ENCODE measurements at places on chromosomes 16 and 17.

- DNase-seq, result no peak
Measured at GRCh38 chr16:12147681-12148080, 171.1 kb downstream of the SNX29 start.

- no peak for DNase-seq
Measured at GRCh38 chr16:4316864-4317531, 1.1 kb downstream of the GLIS2 start.

DNA sequence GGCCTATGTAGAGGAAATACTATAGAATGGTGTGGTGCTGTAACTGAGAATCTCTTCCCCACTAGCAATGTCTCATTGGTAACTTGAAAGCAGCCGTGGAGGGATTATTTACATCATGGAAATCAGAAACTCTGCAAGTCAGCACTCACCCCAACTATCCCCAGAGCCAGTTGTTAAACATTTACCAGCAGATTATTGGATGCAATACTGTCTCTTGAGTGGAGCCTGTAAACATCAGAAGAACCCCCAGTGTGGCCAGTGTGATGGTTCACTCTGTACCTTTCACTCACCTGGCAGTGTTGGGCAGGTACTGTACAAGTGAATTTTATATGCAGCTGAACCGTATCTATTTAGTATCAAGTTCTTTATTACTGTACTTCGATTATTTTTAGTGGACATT lies 299.8 kb upstream of the SALL1 start:
- no peak for DNase-seq

DNA sequence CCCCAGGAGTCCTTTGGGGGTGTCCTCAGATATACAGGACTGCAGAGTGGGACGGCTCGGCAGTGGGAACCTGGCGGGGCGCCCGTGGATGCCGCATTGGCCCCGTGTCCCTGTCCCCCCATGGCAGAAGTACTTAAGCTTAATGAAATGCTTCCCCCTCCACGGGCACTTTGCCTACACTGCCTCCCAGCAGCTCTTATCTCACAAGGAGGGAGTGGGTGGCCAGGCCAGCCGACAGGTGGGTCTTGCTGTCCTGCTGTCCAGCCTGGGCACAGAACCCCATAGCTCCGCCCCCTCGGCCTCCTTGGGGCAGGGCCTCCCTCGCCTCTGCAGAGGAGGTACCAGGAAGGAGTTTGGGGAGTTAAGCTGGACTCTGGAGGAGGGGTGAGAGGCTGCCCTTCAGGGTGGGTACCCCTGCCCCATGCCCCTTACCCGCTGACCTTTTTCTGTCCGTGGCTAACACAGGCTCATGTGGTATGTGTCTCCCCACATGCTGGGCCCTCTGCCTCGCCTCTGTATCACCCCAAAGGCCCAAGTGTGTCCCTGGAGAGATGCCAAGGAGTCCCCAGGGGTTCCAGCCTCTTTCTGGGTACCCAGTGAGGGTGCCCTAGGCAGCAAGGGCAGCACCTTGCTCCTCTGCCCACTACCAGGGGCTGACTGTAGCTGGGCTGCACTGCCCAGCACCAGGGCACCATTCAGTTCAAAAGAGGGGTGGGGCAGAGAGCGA lies 8.7 kb downstream of the THRA start:
- DNase-seq, result no peak

DNA sequence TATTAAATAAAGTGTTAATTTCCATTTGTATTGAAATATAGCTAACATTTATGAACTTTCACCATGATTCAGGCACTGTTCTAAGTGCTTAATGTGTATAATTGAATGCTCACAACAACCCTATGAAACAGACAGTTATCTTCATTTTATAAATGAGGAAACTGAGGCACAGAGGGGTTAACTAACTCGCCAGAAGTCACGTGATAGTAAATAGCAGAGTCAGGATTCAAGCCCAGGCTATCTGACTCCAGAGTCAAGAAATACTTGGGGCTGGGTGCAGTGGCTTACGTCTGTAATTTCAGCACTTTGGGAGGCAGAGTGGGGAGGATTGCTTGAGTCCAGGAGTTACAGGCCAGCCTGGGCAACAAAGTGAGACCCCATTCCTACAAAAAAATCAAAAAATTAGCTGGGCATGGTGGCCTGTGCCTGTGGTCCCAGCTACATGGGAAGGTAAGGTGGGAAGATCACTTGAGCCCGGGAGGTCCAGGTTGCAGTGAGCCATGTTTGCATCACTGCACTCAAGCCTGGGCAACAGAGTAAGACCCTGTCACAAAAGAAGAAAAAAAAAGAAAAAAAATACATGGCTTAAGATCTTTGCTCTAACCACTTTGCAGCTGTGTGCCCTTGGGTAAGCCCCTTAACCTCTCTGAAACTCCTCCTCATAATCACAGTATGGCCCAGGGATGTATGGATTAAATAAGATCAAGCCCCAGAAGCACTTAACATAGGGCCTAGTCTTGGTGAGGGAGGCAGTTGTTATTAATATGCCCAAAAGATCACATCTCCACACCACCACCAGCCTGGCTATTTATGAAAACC lies 29.0 kb downstream of the WSB1 start:
- DNase-seq, result no peak

DNA sequence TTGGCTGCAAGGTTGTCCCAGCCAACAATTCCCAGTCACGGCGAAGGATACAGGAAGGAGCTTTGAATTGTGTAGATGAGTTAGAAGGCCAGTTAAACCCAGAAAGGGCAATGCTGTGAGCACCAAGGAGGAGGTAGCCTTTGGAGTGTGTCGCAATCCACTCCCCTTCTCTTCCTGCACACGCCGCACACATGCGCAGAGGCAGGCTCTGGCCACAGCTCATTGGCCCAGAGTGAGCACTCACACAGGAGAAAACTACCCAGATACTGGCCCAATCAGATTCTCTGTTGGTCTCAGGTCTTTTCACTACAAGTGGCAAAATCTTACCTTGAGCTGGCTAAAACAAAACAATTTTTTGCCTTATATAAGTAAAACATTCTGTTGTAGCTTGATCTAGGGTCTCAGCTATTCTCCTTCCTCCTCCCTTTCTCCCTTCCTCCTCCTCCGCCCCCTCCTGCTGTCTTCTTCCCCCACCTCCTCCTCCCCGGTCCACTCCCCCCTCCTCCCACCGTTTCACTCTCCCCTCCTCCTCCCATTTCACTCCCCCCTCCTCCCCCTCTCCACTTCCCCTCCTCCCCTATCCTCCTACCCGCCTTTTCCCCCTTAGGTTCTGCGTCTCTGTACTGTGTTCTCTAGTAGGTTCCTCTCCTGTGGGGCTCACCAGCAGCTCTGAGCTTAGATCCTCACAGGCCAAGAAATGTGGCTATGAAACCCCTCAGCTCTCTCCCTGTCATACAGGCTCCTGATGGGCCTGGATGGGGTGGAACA lies 344.9 kb downstream of the CPPED1 start:
- no peak for DNase-seq

DNA sequence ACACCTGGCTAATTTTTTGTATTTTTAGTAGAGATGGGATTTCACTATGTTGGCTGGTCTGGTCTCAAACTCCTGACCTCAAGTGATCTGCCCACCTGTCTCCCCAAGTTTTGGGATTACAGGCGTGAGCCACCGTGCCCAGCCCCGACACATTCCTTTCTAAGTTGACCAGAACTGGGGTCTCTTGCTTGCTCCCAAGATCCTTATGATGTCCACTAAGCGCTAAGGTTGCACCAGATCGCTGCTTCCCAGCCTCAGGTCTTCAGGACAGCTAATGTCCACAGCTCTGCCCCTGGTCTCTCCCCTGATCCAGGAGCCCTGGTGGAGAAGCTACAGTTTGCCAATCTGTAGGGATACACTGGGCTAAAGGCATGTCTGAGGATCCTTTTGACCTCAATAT lies 29.5 kb downstream of the NSMCE1 start:
- DNase-seq, result no peak

DNA sequence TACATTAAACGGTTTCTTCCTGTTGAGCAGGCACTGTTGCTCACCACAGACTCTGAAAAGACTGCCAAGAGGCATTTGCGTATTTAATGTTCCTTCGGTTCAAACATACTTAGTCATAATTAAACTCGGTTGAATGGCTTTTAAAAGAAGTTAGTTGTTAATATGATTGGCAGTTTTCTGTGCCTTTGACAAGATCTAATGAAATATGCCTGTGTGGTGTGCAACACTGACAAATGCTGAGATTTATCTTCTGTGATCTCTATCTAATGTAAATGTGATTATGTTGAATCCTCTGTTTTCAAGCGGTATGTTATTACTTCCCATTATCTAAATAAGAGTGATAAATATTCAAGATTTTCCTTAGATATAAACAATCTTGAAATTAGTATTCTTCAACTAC lies 1046.6 kb downstream of the CDH8 start:
- DNase-seq, result no peak

DNA sequence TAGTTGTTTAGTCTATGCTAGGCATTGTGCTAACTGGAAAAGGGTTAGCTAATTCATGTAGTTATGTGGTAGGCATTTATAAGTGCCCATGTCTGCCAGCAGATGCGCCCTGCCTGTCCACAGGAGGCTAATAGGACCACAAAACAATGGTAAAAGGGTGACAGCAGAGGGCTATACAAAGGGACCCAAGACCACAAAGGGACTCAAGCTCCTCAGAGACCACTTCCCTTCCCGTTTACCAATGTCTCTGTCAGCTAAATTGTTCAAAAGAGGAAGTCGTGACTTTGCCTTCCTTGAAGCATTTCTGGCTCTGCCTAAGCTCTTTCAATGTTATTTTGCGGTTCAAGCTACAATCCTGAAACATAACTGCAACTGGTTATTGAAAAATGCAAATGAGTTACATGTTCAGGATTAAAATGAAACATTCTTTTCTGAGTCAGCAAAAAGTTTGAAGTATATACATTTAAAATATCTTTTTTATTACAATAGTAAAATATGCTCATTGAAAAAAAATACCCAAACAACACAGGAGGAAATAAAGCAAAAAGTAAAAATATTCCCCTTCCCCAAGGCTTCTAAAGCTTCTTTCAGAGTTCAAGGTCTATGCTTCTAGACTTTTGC lies 149.2 kb downstream of the MAF start:
- no peak for DNase-seq

DNA sequence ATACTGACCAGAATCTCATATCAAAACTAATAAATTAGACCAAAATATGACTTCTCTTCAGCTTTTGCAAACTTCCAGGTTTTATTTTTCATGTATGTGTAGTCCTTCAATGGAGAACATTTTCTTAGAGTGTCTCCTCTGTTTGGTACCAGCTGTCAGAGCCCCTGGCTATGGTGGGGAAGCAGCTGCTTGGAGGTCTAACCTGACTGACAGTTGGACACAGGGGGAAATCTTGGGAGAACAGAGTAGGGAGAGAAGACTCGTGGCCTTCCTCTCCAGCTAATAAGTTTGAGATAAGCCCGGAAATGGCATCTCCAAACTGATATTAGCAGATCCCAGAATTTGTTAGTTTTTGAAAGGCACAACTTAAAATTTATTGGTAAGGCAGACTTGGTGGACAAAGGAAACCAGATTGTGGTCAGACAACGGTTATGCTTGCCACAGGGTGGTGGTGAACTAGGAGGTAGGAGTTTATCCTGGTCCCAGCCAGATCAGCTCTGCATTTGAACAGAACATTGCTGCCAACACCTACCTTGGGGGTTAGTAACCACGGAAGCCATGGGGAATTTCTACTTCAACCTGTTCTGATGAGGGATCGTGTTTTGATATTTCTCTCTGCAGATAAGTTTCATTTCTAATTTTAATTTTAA lies 39.2 kb upstream of the IRX3 start:
- no peak for DNase-seq

GRCh38 chr16:72427051-72427782 lies 255.3 kb upstream of the PMFBP1 start:
- no peak for DNase-seq

DNA sequence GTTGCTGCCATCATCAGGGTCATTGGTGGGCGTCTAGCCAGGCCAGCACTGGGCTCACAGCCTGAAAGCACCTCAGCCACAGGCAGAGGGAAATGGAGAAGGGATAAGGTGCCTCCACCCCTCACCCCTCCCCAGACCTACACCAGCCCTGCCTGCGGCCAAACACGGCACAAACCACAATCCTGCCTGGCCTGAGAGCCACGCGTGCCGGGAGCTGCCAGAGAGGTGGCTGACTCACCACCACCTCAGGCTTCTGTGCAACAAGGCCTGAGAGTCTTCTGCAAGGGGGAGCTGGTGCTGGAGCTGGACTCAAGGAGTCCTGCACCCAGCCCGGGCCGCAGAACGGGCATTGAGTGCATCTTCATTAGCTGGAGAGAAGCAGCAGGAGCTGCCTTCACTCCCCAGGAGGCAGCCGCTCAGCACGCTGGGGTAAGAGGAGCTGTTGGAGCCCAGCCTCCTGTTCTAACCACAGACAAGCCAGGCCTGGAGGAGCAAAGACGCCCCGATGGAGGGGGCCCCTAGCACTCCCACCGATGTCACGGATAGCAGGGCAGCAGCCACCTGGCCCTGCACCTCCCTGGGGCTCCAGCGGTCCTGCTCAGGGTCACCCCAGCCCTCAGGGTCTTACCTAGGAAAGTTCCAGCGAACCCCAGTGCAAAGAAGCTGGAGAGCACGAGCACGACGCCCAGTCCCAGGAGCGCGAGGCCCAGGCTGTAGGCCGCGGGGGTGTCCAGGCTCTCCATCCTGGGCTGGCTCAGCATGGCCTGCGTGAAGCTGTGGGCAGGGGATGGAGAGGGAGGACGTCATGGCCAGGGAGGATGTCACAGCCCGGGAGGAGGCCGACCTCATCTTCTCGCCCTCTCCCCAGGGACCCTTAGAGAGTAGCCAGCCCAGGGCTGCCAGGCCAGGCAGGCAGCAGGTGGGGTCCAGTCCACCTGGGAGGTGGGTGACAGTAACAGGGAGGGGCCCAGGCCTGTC lies 16.0 kb upstream of the RASD1 start:
- no peak for DNase-seq

DNA sequence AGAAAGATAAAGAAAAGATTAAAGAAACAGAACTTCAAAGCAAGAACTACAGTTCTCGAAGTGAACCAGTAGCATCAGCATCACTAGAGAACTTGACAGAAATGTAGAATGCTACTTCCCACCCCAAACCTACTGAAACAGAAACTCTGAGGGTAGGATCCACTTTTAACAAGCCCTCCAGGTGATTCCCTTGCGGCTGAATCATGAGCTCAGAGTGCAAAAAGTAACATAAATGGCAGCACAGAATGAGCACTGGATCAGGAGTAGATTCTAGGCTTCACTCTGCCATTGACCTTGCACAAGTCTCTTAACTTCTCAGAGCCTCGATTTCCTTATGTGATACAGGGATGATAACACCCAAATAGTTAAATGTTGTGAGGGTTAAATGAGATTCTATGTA lies 5.8 kb downstream of the TOM1L2 start:
- no peak for DNase-seq

- DNase-seq, result no peak
Measured at GRCh38 chr17:16215002-16215272, 397 bp downstream of the NCOR1 start.

GRCh38 chr17:60393840-60394723 lies 2.1 kb upstream of the USP32 start:
- DNase-seq, result no peak

DNA sequence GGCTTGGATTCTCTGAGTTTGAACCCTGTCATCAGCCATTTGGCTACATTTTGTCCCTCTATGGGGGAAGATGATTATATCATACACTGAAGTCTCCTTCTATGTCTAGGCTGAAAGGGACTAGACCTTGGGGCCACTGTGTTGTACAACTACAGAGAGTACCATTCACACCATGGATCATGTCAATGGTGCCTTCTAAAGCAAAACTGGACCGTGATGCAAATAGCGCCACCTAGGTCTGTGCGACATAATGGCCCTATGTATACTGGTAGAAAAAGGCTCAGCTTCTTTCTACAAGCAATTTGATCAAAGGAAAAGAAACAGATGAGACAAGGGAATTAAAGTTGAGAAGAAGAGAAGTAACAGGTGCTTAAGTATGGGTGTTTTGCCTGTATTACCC lies 100.7 kb downstream of the LYRM1 start:
- DNase-seq, result no peak

GRCh38 chr17:7175330-7175733 lies 3.8 kb downstream of the ASGR1 start:
- no peak for DNase-seq
